ENCODE measurements at places on chromosomes 11 and 22. TPM values are rescaled to one million over a fixed set of nuclear protein-coding genes. Genes with fewer than 3 reads are reported as not detected.

TRPM5 gene
- total RNA-seq = not detected

MRGPRX3 gene
- total RNA-seq = not detected

SMTNL1 gene
- total RNA-seq = not detected

GDPD4 gene
- total RNA-seq = not detected

CRACR2B gene
- 0.82 TPM for total RNA-seq

DNA sequence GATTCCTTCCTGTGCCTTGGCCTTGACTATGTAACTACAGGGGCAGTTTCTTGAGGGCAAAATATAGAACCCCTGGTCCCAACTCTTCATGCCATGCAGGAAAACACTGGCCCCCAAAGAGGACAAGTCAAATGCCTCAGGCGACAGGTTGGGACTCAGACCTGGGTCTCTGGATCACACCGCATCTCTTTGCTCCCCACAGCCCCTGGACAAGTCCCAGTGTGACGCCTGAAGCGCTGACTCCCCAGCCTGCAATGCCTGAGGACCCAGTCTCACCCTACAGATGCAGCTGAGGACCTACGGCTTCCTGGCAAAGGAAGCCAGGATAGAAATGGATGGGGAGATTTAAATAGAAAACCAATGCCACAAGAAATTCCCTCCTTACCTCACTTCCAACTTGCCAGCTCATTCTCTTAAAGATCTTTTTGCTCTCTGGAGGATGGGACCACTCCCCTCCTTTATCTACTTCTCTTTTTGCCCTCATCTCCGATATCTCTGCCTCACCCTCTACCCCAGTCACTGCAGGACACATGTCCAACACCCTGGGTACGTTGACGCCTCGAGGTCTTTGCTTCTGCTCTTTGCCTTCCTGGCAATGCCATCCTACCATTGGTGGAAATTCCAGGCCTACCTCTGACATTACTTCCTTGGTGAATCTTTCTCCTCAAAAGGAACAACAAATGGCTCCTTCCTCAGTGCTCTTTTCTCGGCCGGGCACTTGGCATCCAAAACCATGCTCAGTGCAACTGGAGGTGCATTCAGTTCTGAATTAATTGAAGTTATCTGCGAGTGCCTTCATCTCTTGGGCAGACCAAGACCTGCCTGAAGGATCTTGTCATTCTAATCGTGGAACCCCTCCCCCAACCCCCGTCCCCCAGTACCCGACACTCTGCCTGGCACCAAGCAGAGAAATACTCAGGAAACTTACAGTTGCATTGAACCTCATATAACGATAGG, 2.0 kb upstream of the PRDM11 start:
- no peak for DNase-seq

- no peak for DNase-seq
Observed at GRCh38 chr11:111909378-111909777, 2.2 kb downstream of the CRYAB start.

DNA sequence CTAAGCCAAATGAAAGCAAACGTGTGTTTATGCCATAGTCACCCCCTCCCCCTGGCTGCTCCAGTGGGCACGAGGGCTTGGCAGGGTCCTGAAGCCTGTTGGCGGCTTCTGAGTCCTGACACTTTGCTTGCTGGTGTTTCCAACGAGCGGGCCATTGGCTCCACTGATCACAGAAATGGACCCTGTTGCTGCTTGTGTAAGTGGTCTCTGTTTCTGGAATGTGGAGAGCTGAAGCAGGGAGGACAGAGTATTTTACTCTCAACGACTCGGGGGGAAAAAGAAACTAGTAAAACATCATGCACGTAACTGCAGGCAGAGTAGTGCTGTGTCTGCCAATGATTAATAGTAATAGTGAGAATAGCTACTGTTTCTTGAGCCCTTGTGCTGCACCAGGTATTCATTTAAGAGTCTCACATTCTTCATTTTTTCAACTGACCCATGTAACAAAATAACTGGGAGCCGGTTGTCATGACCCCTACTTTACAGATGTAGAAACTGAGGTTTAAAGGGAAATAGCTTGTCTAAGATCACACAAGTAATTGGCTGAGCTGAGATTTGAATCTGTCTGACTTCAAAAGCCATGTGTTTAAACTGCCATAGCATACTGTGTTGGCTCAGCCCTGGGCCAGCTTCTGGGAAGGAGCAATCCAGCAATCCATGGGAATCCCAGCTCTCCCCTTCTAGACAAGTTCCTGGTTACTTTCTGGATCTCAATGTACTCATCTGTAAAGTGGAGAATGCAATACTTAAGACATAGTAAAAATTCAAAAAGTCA, 526.7 kb downstream of the INSC start:
- no peak for DNase-seq

DNA sequence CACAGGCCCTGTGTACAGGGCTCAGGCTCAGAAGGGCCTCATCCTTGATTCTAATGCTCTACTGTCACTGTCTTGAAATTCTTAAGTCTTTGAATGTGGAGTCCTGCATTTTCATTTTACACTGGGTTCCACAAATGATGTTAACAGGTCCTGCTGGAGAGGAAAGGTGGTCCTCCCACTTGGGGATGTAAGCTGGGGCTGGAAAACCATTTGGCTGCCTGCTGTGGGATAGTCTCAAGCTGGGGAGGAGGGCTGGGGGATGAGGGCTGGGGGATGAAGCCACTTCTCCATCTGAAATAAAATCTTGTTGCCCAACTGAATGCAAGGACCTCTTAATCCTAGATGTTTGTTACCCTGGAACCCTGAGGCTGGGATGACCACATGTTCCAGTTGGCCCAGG, 423.0 kb downstream of the TENM4 start:
- no peak for DNase-seq

GRCh38 chr11:126026579-126026978, 36.1 kb downstream of the CDON start:
- DNase-seq = no peak

- peak; percentile 75 for DNase-seq
Observed at GRCh38 chr11:68010090-68011041, at the start of gene ALDH3B1. TSS of gene ALDH3B1 (plus strand) at chr11:68010327. CDS start at chr11:68015298, 4,971 bp downstream.

- DNase-seq = no peak
Observed at GRCh38 chr22:50264104-50264745, 2.7 kb upstream of the MAPK12 start.

GRCh38 chr11:30432178-30432577, 109.3 kb downstream of the ARL14EP start:
- no peak for DNase-seq

DNA sequence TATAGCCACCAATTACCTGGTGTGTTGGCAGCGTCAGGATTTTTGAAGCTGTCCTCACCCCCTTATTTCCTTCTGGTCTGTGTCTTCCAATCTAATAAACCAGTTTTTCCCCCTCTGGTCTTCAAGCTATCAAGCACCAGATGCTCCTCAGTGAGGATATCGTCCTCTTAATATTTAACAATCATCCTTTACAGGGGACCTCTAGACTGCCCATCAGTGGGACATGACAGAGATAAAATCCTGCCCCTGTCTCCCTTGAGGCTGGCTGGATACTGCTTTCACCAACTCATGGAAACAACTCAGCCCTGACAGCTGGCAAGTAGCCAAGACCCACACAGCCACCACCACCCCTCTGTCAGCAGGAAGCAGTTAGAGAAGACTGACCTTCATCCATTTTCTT, 421.0 kb upstream of the API5 start:
- no peak for DNase-seq
